Stimulated activated CD8-positive, alpha-beta memory T cell treated with anti-CD3 and anti-CD28 coated beads, Interleukin-15, amount 100 ng/mL, for 4 hours (primary cell): ENCODE measurements at places on chromosomes 1 and 21.

DNA sequence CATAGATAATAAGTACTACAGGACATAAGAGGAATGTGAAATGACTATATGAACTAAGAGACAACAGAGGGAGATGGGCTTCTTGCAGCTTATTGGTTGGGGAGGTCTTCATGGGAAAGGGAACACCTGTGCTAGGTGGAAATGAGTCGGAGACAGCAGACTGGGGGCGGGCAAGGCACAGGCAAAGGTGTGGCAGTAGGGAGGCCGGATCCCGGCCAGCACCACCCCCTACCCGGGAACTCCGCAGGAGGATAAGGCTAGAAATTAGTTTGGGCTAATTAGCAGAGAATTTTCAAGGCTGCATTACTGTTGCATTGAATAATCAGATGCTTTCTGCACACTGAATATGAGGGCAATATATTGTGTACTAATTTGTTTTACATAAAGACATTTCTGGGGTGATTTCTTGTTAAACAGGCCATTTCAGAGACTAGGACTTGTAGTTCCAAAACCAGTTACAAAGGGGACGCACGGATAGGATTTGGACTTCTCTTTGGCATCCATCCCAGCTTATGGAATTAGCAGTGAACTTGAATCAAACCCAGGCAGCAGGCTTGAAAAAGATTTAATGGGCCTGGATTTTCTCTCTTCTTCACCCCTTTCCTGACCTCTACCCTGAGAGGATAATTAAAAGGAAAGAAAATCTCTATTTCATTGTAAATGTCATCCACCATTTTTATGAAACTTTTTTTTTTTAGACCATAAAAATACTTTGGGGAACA, 2.2 kb upstream of the HUNK start:
- DNase-seq = no peak

DNA sequence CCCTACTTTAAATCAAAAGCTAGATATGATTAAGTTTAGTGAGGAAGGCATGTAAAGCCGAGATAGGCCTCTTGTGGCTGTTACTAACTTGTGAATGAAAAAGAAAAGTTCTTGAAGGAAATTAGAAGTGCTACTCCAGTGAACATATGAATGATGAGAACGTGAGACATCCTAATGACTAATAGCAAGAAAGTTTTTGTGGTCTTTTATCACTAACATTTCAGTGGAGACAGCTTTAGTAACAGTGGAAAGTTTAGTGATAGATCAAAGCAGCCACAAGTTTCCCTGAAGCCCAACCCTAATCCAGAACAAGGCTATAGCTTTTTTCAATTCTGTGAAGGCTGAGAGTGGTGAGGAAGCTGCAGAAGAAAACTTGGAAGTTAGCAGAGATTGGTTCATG, 73.6 kb upstream of the LRRC8B start:
- peak; percentile 5 for DNase-seq

DNA sequence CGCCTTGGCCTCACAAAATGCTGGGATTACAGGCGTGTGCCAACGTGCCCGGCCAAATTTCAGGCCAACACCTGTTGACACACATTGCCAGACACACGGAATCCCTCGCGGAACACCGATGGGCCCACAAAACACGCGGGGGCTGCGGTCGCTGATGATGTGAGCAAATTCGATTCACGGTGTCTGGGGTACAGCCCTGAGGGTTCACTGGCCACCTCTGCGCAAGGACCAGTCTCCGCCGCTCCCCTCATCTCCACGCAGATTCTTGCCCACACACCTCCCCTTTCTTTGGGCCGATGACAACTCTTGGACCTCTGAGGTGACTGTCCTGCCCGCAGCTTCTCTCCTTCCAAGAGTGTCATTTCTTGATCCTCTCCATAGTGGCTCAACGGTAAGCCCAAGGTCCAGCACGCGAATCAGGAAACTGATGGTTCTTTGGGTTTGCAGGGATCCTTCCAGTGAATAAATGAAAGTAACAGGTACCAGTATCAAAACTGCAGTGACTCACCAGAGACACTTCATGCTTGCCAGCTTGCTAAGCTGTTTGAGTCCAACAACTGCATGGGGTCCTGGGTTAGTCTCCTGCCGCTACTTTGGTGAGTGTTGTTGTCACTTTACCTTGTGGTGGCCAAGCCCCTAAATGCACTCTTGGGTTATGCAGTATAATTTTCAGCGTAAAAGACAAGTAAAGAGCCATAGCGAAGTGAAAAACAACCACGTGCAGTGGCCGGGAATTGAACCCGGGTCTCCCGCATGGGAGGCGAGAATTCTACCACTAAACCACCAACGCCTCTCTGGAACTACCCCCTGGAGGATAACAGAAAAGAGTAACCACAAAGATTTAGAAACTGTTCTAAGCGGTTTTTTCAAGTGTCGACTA, 11.0 kb upstream of the RNU1-3 start:
- DNase-seq = peak; percentile 19

DNA sequence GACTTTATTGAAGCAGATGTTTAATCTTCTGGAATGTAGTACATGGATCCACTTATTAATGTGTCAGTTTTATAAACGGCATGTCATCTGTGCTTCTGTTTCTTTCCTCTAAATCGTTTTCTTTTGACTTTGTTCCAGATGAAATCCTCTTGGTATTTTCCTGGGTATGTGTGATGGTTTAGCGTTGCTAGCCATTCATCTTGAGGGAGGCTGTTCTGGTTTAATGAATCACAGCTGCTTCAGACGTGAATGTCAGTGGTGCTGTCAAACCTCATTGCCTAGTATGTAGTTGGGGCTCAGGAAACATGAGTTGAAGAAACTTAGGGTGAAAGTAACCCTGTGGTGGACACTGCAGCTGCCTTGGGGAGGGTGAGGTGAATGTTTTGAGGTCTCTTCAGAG, 33.2 kb downstream of the KCNK1 start:
- DNase-seq = no peak

DNA sequence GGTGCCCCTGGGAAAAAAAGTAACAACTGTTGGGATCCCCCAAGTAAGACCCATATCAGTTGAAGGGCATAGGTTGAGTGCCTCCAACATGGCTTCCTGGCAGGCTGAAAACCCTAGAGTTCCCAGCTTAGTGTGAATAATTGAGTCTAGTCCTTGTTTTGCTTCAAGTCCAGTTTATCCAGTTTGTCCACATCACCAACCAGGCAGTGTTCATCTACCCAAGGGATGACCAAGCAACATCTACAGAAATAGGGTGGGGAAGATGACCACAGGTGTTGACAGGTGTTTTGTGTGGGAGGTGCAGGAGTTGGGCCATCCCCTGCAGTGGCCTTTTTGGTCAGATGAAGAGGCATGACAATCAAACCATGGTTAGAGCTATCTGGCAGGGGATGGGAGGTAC, 54.3 kb upstream of the ERO1B start:
- DNase-seq = no peak

- no peak for DNase-seq
Observed at GRCh38 chr21:25369524-25370300, 237.6 kb downstream of the MRPL39 start.

DNA sequence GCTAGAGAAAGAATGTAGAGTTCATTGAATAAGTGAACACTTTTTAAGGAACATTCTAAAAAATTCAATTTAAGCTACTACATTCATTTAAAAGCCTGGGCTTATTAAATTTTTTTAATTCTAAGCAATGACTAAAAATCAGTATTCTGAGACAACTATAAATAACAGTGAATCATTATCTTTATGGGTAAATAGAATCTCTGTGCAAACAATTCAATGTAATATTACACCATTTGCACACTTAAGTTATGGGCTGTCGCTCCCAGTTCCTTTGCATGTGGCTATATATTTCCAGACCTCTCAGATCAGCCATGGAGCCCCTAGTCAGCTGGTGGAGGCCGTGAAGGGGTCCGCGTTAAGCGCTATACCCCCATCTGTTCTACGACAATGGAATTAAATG, 65.1 kb downstream of the KCNK1 start:
- DNase-seq = no peak

- no peak for DNase-seq
Observed at GRCh38 chr1:219027146-219027673, 146.5 kb upstream of the LYPLAL1 start.

DNA sequence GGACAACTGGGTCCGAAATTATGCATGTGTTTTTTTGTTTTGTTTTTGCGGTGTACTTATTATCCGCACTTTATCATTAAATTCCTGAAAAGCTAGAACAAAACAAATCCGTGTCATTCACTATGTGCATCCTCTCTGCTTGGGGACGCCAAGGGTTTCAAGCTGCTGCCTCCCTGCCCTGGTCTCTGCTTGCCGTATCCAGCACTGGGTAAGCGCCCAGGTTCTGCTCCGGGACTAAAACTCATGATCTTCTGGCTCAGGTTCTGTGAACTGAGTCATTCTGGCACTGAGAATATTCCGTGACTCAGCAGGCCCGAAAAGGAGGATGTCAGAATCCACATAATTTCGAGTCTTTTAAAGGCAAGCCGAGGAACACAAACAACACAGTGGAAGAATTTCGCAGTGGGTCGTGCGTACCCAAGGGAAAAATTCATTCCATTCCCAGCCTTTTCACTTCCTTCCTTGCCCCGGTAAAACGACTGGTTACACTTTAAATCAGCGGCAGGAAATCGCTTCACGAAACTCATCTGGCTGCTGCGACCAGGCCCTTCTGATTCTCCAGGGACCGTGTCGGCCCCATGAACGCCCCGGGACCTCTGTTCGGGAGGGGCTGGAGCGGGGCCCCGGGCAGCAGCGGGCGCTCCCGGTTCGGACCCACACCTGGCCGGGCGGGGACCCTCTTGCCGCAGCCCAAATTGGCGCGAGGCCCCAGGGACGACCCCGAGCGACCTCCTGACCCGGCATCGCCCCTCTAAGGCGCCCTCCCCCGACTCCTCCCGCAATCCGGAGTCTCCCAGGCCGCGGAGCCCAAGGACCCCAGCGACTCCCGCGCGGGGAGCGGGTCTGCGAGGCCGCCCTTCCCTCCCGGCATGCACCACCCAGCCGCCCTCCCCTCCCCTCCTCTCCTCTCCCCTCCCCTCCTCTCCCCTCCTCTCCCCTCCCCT, 746 bp upstream of the LAMC1 start:
- peak; percentile 2 for DNase-seq

- DNase-seq = no peak
Observed at GRCh38 chr1:26045722-26046245, at the start of gene SLC30A2. Gene SLC30A2, minus strand, starts transcription at chr1:26046118. Its CDS starts 222 bp downstream, at chr1:26045896.
